CD4-positive, alpha-beta T cell (primary cell): ENCODE measurements at places on chromosomes 16 and 17.

DNA sequence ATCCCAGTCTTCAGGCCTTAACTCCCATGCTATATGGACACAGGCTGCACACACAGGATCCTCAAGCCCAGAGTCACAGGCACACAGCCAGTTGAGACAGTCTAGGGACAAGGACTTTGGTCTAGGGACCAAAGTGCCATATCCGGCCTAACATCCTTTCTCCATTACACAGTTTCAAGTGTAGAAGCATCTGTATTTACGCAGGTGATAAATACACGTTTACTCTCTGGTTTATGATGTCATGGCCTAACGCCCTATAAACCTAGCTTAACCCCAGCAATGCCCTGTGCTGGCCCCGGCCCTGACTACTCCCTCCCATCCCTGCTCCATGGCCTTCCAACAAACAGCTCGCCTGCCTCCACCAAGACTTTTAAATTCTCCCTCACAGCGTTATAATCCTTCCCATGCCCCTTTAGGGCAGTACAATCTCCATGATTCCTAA lies 17.1 kb downstream of the CUEDC1 start:
- no peak for DNase-seq

DNA sequence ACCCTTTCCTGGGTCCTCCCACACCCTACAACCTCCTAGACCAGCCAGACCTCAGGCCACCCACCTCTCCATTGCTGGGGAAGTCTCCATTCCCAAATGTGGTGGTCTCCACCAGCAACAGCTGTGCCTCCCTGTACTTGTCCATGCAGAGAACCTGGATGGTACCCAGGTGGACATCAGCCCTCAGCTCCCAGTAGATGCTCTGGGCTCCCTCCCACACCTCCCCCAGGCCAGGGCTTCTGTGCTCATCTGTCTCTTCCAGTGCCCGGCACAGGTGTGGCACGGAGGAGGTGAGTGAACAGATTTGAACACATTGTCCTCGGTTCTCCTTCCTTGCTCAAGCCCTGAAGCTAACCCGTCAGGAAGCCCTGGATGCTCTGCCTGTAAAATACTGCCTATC lies 34.6 kb downstream of the LGALS9 start:
- no peak for DNase-seq

DNA sequence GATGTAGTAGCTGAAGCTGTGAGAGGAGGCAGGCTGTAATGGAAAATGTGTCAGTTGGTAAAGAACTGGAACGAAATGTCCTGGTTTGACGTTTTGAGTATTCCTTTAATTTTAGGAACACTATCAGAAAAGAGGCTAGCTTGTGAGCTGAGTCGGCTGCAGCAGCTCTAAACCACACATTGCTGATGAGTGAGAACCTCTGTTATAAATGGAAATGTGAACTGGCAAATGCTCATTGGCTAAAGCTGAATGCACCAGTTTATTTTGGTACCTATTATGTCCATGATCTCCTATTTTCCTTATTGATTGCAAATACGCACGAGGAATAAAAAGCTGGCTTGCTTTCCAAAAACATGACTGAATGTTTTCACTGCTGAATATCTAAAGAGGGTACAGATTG lies 11.0 kb upstream of the WIPI1 start:
- DNase-seq = no peak

- no peak for DNase-seq
Measured at GRCh38 chr17:49783791-49784190, 4.7 kb upstream of the KAT7 start.

GRCh38 chr17:16886655-16887322 lies 85.1 kb downstream of the TNFRSF13B start:
- no peak for DNase-seq

GRCh38 chr16:78127130-78127529 lies 27.7 kb downstream of the WWOX start:
- no peak for DNase-seq

DNA sequence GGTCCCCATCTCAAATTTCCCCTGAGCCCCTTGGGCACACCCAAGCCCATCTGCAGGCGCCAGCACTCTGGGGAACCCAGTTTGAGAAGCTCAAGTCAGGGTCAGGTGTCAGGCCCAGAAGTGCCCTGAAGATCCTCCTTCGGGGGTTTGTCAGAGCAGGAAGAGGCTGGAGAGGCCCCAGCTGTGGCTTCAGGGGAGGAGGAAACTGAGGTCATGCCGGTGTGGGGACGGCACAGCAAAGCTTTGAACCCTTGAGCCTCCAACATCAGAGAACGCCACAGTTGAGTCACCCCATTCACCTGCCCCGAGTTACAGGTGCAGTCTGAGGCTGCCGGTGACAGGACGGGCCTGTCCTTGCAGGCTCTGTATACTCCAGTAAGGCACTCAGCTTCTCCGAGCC lies 140.2 kb upstream of the CIBAR2 start:
- no peak for DNase-seq

- DNase-seq = no peak
Measured at GRCh38 chr17:47870056-47870455, 19.1 kb upstream of the SP6 start.

GRCh38 chr16:85651629-85652430 lies 36.9 kb downstream of the GINS2 start:
- DNase-seq = no peak

- DNase-seq = no peak
Measured at GRCh38 chr17:6823011-6823442, 8.5 kb downstream of the TEKT1 start.

DNA sequence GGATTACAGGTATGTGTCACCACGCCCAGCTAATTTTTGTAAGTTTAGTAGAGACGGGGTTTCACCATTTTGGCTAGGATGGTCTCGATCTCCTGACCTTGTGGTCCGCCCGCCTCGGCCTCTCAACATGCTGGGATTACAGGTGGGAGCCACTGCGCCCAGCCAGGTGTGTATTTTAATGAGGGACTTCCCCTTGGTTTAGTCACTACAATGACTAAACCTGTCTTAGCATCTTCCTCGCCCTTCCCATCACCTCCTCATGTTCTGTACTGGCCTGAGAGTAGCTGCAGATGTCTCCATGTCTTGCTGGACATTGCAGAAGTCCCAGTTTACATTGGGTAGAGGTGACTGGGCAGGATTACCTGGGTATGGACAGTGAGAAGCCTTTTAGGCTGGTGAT lies 9.6 kb downstream of the SLC7A6 start:
- no peak for DNase-seq

DNA sequence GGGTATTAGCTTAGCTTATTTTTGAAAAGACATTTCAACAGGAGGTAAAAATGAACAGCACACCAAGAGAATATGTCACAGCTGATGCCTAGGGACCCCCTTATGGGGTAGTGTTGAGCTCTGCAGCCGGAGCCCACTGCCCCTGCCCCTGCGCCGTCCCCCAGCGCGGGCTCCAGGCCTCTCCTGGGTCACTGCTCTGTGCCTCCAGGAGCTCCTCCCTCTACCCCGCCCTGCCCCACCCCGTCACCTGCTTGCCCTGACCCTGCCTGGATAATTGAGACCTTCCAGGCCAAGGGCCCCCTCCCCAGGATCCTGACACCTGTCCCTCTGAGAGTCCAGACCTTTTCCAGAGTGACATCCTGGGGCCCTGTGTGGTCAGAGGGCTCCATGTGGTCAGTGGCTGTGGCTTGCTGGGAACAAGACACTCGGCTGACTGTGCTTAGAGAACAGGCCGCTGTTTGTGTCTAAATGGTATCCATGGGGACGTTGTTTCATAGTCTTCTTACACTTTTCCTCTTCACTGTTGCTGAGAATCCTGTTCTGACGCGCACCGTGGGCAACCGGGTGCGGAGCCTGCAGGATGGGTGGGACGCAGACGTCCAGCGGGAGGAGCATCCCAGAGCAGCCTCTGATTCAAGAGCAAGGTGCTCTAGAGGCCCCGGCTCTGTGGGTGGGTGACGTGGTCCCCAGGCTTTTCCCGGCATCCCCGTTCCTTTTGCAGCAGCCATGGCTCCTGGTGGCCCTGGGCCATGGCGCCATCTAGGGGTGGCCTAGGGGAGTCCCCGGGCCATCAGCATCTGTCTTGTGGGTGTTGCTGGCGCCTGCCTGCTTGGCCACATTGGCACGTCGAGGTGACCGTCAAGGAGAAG lies 20.0 kb upstream of the WFIKKN1 start:
- DNase-seq = peak; percentile 35

DNA sequence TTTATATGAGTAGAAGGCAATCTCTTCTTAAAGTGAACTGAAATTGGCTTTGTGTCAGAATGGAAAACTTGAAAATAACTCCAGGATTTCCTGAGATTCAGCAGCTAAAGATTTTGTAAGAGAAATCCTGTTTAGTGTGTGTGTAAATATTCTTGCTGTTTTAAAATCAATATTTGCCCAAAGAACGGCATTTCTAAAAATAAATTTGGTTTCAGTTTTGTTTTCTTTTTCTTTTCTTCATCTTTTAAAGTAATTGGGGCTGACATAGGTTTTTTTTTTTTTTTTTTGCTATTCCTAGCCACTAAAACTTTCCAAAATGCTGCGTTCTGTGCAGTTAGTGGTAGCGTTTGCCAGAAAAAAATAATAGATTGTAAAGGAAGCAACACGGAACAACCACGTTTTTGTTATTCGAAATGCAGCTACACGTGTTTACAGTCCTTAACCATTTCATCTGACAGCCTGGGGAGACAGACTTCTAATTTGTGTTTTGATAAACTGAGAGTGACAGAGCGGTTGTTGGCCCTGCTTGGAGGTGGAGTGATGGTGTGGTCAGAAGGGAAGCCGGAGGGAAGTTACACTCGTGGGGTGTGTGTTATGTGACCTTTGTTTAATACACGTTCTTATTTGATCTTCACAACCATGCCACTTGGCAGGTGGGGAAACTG lies 21.6 kb upstream of the SMPD3 start:
- DNase-seq = no peak

DNA sequence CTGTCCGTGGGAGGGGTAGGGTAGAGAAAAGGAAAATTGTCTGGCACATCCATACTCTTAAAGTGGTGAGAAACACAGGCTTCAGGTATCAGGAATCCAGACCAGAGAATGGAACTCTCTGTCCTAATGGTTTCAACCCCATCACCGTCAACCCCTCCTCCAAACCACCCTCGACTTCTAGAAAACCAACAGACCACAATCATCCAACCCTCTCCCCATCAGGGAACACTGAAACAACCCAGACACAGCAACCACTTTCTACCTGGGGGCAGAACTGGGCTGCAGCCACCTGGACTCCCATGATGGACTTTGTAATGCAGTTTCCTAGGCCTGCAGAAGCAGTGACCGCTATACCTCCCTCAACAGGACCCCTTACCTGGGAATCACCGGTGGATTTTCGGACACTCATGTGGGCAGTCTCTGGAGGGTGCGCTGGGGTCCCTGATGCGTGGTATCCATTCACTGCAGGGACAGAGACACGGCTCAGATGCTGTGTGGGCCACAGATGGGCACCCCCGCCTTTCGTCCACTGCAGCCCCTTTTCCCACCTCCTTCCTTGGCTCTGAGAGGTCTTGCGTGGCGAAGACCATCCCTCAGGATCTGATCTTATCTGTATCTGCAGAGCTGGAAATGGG lies 64.3 kb upstream of the RCVRN start:
- DNase-seq = no peak

DNA sequence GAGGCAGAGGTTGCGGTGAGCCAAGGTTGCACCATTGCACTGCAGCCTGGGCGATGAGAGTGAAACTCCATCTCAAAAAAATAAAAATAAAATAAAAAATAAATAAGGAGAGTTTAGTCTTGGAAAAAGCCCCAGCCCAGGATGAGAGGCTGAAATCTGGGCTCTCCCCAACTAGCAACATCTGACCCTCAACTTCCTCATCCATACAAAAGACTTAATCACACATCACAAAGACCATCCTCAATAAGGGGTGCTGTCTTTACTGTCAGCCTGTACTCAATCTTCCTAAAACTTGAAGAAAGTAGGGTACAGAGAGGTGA lies 11.4 kb upstream of the SLC4A1 start:
- no peak for DNase-seq

DNA sequence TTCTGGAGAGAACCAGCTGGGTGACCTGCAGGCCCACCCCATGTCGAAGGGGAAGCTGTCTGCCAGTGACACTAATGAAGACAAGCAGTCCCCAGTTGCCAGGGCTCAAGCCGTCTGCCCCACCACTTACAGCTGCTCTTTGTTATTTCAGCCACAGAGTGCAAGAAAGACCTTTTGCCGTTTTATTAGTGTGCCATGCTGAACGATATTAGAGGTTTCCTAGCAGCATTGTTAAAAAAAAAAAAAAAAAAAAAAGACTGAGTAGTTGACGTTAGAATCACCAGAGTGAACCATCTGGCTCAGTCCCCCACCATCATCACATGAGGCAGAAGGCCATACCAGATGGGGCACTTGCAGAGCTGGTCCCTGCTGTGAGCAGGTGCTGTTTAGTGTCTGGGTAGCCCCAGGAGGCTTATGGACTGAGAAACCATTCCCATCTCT lies 26.5 kb upstream of the SLC39A11 start:
- no peak for DNase-seq

- no peak for DNase-seq
Measured at GRCh38 chr16:57651344-57652333, 16.5 kb upstream of the ADGRG3 start.

DNA sequence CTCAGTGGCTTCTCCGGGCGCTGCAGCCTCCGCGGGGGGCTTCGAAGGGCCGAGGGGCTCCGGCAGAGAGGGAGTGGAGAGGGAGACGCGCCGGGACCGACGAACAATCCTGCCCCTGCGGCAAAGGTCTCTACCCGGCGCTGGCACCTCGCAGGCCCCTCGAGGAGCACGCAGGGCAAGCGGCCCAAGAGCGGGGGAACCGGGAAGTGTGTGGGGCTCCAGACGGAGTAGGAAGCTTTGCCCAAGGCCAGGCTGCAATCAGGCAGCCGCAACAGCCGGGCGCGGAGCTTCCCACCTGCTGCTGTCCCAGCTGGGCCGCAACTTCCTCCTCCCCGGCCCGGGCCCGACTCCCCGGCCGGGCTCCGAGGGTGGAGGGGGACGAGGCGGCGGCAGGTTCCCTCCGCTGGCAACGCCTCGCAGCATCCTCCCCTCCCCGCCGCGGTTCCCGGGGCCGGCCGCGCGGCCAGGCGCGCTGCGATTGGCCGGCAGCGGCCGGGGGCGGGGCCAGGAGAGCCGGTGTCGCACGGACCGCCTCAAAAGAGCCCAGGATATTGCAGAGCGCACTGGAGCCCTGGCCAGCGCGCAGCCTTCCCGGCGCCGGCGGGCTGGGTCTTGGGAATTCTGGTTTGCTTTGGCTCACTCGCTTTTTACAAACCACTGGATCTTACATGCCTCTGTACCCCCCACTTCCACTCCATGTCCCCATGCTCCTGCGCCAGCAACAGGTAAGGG lies at the start of gene KCNJ2:
TSS of gene KCNJ2 (plus strand) at position 556 of the 732 bp plus-strand sequence. CDS start 5,508 bp downstream, outside the sequence.
- peak; percentile 74 for DNase-seq

DNA sequence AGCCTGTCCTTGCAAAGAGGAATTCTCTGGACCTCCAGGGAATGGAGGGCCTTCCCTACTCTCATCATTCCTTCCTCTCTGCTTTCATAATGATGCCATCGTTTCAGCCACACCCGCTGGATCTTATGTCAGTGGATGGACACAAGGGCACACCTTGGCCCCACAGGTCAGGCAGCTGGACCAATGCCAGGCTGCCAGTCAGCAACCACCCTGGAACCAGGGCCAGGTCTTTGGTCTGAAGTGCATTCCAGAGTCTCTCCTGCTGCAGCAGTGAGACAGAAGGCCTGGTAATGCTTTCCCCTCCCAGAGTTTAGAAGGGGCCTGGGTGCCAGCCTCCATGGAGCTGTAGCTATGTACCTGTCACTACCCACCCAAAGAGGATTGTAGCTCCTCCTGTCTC lies 7.4 kb downstream of the C1QL1 start:
- no peak for DNase-seq

- DNase-seq = no peak
Measured at GRCh38 chr16:81593481-81593880, 148.9 kb downstream of the CMIP start.
